ENCODE measurements at places on chromosomes 5 and 9.

DNA sequence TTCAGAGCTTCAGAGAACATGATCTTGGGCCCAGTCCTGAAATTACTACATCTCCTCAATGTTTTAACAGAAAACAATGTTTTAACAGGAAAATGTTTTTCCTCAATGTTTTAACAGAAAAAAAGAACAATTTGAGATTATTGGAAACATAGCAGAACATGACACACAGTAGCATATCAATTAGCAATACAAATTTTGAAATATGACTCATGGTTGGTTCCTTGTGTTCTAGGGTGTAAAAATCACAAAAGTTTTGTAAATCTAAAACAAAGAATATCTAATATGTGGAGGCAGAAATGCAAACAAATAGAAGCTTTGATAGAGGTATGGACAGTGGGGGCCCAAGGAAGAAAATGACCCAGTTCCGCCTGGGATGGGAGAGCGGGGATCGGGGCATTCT, 22.8 kb upstream of the ARSB start:
- DNase-seq, result no peak

- no peak for DNase-seq
Observed at GRCh38 chr5:158117467-158118160, 258.7 kb upstream of the CLINT1 start.

DNA sequence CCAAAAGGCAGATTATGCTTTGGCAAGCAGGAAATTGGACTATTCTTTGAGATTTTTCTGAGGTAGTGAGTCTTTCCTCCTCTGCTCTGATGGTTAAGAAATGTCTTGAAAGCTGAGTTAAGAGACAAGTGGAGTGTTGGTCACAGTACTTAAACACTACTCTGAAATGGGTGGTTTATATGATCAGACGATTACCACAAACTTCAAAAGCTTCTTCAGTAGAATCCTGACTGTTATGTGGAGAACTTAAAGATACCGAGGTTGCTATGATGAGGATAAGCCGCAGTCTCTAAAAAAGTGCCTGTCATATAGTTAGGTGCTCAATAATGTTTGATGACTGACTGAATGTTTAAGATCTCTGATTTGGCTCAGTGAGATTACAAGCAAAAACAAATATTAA, 24.3 kb downstream of the GCNT4 start:
- DNase-seq, result no peak

GRCh38 chr9:131031642-131032005, 22.6 kb downstream of the LAMC3 start:
- DNase-seq, result no peak

DNA sequence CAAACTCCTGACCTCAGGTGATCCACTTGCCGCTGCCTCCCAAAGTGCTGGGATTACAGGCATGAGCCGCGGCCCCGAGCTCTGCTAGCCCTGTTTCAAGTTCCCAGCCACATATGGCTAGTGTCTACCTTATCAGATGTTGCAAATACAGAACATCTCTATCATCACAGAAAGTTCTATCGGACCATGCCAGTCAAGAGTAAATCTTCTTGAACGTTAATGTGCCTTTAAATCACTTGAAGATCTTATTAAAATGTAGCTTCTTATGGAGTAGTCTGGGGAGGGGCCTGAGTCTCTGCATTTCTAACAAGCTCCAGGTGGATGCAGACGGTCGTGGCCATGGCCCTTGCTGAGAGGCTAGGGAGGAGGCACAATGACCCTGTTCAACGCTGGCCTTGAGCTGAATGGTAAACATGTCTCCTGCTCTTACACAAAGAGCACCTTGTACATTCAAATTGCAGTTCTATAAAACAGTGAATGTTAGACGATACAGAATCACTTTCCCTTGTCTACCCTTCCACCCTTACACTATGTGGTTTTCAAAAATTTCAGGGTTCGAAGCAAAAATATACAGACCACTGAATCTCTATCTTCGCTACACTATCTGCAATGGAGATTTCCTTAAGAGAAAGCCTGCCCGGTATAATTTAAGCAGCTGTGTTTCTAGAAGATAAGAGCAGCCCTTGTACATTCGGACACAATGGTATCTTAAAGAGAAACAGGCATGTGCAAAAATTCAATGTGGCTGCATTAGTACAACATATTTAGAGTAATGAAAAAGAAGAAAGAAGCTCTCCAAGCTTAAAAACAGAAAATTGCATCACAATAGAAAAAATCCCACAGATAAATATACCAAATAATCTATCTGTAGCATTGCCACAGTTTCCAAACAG, 114.1 kb downstream of the FRMD3 start:
- DNase-seq, result no peak

DNA sequence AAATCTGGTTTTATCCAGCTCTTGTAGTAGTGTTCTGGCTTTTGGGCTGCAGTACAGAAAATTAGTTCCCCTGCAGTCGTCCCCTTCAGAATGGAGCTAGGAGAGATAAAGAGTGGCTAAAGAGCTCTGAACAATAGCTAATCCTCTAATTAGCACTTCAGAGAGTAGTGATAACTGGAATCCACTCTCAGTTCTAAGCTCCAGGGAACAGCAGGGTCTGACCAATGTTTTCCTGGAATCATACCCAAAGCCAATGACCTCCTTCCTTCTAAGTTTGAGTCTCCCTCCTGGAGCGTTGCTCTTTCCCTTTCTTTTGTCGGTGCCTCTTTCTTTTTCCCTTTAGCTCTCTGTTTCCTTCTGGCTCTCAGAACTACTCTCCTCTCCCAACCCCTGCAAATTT, 47.4 kb downstream of the MFAP3 start:
- no peak for DNase-seq

DNA sequence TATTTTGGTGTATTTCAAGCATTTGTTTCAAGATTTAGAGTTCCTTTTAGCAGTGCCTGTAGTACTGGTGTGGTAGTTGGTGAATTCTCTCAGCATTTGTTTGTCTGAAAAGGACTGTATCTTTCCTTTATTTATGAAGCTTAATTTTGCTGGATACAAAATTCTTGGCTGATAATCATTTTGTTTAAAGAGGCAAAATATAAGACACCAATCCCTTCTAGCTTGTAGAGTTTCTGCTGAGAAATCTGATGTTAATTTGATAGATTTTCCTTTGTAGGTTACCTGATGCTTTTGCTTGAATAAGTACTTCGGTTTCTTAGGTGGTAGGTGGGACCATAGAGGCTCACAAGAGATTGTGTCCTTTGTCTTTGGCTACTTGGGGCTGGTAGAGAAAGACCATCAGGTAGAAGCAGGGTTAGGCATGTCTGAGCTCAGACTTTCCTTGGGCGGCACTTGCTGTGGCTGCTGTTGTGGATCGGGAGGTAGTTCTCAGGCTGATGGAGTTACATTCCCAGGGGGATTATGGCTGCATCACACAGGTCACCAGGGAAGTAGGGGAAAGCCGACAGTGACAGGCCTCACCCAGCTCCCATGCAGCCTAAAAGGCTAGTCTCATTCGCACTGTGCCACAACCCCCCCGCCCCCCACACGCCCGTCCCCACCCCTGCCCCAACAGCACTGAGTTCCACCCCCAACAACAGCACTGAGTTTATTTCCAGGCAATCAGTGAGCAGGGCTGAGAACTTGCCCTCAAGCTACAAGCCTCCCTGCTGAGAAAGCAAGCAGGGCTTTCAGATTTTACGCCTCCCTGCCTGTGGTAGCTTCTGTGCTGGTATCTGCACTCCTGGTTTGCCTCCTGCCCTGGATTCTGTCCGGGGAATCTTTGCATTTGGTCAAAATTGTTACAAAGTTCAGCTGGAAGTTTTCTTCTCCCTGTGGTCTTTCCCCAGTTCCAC, 127.1 kb upstream of the GLRA1 start:
- no peak for DNase-seq

DNA sequence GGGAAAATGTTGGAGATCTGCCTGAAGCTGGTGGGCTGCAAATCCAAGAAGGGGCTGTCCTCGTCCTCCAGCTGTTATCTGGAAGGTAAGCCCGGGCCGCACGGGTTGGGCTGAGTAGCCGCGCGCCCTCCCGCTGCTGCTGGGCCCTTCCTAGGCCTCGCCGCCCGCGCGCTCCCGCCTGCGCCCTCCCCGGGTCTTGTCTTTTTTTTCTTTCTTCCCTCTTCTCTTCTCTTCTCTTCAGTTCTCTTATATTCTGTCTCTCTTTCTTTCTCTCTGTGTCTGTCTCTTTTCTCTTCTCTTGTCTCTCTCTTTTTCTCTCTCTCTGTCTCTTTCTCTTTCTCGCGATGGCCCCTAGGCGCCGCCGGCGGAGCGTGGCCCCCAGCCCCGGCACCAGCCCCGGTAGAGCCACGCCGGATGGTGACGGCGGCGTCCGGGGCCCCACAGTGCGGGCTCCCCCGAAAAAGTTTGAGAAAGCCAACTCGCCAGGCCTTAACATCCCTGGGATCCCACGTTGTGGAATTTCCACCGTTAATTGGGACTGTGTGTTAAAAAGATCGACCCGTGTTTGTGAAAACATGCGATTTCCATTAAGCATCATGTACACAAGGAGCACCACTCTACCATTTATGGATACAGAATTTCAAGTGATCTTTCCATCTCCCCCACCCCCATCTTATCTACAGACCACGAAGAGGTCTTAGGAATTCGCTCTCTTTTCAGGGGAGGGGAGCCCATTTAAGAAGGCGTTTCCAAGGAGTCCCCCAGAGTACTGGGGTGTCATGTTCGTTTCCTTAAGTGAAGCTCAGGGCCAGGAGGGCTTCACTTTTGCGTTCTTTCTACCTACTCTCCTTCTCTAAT, 616 bp downstream of the ABL1 start:
- DNase-seq, result peak; percentile 20
